Amygdala (tissue), 56 donors: ENCODE measurements at places on chromosomes 6 and 20.

DNA sequence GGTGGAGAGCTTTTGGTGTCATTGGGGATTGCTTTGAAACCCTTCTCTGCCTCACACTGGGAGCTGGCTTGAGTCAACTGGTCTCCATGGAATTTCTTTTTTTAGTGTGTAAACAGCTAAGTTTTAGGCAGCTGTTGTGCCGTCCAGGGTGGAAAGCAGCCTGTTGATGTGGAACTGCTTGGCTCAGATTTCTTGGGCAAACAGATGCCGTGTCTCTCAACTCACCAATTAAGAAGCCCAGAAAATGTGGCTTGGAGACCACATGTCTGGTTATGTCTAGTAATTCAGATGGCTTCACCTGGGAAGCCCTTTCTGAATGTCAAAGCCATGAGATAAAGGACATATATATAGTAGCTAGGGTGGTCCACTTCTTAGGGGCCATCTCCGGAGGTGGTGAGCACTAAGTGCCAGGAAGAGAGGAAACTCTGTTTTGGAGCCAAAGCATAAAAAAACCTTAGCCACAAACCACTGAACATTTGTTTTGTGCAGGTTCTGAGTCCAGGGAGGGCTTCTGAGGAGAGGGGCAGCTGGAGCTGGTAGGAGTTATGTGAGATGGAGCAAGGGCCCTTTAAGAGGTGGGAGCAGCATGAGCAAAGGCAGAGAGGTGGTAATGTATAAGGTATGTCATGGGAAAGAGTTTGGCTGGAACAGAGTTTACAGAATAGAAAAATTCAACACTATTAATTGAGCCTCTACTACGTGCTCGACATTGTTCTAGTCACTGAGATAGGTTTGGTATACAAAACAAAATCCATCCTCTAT is 31.2 kb downstream of the SRSF3 start:
- DNase-seq = no peak

GRCh38 chr20:63402181-63402859 is 41.2 kb upstream of the CHRNA4 start:
- DNase-seq = no peak

- DNase-seq = no peak
Observed at GRCh38 chr6:33712914-33713313, 1.4 kb upstream of the UQCC2 start.

- DNase-seq = no peak
Observed at GRCh38 chr20:36404435-36404978, 98.4 kb downstream of the DLGAP4 start.

DNA sequence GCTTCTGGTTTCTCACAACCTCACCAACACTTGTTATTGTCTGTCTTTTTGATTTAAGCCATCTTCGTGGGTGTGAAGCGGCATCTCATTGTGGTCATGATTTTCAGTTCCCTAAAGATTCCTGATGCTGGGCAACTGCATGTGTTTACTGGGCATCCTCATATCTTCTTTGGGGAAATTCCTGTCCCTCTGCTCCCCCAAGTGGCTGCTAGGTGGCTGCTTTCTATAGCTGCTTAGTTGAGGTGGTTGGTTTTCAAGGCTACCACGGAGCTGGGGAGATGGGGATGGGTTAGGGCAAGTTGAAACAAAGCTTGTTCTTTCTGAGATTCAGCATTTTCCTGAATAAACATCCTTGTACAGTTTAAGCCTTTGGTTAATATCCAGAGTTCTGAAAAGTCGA is 403.9 kb upstream of the SULF2 start:
- no peak for DNase-seq

- no peak for DNase-seq
Observed at GRCh38 chr6:88208726-88209125, 42.6 kb upstream of the CNR1 start.

- DNase-seq = no peak
Observed at GRCh38 chr6:106648651-106649308, 19.4 kb downstream of the QRSL1 start.
